ENCODE measurements at places on chromosomes 7 and 10.

DNA sequence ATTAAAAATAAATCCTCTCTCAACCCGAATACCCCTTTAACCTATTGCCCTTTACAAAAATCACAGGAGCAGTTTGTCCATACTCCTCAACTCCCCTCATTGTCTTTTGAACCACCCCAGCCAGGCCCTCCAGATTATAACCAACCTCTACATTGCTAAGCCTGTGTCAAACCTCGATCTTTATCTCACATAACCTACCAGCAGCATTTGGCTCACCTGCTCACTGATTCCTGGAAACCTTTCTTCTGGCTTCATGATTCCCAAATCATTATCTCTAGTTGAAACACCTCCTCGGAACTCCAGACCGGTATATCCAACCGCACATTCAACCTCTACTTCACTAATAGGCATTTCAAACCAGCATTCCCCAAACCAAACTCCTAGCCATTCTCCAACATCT, 11.8 kb downstream of the SEC61G start:
- DNase-seq, result no peak

DNA sequence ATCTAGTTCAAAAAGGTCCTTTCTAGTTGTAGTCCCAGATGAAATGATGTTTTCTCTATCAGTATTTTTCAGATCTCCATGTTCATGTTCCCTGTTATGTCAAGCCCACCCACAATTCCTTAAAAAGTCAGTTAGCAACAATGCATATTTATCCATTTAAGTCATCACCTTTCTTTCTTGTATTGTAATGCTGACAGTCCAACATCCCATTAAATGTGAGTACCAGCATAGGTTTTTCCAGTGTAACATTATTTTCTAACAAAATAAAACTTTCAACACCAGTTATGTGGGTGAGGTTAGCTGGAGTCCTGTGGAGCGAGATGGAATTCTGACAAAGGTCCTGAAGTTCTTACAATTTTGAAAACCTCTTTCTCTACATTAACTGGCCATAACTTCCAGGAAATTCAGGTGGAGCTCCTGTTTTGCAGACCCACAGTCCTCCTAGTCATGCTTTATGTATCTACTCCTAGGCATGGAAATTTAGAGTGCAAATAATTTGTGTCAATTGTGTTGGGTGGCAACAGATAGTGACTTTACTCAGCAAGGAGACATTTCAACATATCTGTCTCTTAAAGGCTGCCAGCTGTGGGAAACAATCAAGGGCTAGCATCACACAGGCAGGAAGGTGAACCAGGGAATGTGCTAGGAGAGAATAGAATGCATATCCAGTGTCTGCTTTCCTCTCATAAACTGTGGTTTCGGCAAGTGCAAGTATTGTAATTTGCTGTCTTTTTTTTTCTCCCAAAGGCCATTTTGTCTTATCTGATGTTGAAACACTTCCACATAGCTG, 162.6 kb downstream of the MTERF1 start:
- DNase-seq, result no peak

DNA sequence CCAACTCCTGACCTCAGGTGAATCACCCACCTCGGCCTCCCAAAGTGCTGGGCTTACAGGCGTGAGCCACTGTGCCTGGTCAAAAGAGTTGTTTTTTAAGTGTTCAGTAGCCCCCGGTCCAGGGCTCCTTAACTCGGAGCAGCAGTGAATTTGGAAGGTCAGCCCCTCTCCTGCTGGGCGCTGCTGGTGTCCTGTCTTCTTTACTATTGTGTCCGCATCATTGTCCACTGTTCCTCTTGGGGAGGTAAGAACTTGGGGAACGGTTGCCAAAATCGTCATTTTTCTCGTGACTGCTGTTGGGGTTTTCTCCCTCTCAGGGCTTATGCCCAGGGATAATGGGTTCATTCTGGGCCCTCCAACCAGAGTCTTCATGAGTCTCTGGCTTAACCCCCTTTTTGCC, 46.7 kb downstream of the CAMK1D start:
- no peak for DNase-seq

DNA sequence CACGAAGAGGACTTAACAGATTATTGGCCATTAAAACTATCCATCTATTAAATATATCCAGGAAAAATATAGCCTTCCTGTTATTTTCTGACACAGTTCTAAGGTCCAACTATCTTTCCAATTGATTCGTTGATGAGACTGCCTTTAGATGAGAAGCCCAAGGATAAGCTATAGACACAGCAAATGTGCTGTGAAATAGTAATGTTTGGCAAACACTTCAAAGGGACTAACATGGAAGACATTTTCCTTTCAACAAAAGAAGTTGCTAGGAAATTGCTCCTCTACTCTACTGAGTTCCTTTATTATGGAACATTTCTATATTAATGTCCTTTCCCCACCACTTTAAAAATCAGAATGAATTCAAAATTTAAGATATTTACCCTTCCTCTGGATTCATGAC, 38.5 kb downstream of the CCDC186 start:
- no peak for DNase-seq

- no peak for DNase-seq
Measured at GRCh38 chr7:6020371-6021286, 10.5 kb upstream of the ANKRD61 start.

GRCh38 chr7:11615174-11615573, 216.8 kb downstream of the THSD7A start:
- DNase-seq, result no peak

- no peak for DNase-seq
Measured at GRCh38 chr7:2819954-2820397, 24.1 kb downstream of the GNA12 start.

GRCh38 chr7:36202398-36202797, 49.3 kb downstream of the EEPD1 start:
- no peak for DNase-seq

Data from GDM1 (cell line).